ENCODE measurements at places on chromosomes 6 and 20.
A peak's percentile ranks its signal among the peaks of the same experiment; 100 is the strongest.

DNA sequence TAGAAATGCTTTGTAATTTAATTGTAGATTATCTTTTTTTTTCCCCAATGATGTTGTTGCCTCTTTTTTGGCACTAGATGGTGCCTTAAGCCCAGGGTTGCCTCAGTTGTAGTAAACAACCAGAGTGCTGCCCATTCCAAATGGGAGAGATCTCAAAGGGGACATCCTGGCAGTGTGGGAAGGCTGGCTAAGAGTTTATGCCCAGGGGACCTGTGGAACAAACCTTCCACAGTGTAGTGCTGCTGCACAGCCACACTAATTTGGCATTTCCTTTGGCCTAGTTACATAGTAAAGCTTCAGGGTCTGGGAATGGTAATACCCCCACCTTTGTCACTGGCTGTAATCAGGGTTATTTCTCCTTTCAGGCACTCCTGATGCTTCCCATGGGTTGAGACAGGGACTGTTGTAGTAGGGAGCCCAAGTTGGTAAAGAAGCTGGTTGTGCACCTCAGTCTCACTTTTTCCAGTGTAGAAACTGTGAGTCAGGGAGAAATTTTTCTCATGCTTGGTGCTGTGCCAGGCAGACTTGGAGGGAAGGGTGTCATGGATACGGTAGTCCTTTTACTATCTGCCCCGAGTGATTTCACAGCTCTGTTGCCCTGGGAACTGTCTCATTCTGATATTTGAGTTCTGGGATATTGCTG is 177.8 kb upstream of the ECI2 start:
- DNase-seq, result no peak

- DNase-seq, result no peak
These were observed 968.4 kb upstream of the SLC35B3 start for GRCh38 chr6:9403736-9404135.

DNA sequence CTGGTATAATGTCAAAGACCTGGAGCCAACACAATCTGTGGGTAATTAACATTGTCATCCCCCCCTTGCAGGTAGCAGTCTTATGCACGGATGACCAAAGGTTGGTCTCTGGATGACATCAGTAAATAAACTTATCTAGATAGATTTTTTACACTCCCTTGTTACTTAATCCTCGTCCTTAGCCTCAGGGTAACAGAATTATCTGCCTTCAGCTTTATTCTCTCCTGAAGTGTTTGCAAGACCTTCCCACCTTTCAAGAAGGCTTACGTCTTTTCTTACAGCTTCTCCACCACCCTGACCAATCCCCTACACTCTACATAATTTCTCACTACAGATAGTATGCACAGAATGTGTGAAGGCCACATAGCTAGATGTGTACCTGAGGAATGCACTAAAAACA is 434.8 kb upstream of the HTR1E start:
- no peak for DNase-seq

- DNase-seq, result no peak
These were observed 705.9 kb downstream of the MAFB start for GRCh38 chr20:39983183-39983582.

- no peak for DNase-seq
These were observed 13.0 kb upstream of the MATN4 start for GRCh38 chr20:45320948-45321595.

DNA sequence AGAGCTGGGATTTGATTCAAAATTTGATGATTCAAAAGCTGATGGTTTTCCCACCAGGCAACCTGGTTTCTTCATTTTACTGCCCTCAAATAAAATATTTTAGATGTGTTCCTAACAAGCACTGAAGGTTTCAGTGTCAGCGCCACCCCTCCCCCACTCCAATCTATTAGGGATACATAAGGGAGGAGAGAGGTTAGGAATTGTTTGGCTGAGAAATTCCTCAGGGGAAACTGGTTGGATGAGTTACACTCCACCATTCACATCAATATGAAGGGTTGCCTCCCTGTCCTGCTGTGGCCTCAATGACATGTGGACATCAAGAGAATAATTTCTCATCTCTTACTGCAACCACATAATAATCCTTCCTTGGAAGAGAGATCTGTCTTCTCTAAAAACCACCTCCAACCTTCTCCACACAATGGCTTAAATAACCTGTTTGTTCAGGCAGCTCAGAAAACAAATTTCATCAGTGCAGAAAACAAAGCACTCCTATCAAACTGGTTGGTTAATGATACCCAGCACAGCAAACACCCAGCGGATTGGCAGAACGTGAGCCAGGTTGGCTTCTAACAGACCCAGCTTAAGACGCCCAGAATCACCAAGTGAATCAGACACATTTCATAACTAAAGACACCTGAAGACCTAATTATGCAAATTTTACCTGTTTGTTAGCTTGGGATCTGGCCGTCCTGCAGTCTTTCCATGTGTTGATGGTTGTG is 136.0 kb upstream of the SGK1 start:
- no peak for DNase-seq

- DNase-seq, result no peak
These were observed 1.2 kb downstream of the ANGPT4 start for GRCh38 chr20:914727-915498.

DNA sequence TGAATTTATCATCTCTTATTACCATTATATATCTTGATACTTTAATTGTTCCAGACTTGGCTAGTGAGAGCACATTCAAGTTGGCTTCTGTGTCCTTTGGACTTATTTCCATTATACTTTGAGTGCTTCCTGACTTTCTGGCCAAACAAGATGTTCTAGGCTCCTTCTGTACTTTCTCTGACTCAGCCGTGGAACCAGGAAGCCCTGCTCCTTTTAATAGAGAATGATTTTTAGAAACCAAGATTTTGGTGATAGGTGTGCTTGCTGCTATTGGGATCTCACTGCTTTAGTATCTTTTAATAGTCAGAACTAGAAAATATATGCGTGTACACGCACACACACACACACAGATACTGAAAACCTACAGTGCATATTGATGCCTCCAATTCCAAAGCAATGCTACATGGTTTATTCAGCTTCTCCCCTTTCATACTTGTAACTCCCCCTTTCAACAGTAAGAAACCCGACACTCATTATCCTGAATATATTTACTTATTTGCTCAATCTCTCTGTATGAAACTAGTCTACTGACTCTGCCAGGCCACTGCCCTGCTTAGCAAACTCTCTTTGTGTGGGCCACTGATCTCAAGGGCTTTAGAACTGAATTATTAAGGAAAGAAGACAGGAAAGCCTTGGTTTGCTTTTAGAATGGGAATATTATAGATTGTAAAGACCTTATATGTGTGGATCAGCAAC is 42.7 kb upstream of the EZR start:
- no peak for DNase-seq

- no peak for DNase-seq
These were observed 154.5 kb upstream of the SCGN start for GRCh38 chr6:25497383-25498040.

- DNase-seq, result no peak
These were observed 309.8 kb upstream of the SGK1 start for GRCh38 chr6:134627707-134628106.

DNA sequence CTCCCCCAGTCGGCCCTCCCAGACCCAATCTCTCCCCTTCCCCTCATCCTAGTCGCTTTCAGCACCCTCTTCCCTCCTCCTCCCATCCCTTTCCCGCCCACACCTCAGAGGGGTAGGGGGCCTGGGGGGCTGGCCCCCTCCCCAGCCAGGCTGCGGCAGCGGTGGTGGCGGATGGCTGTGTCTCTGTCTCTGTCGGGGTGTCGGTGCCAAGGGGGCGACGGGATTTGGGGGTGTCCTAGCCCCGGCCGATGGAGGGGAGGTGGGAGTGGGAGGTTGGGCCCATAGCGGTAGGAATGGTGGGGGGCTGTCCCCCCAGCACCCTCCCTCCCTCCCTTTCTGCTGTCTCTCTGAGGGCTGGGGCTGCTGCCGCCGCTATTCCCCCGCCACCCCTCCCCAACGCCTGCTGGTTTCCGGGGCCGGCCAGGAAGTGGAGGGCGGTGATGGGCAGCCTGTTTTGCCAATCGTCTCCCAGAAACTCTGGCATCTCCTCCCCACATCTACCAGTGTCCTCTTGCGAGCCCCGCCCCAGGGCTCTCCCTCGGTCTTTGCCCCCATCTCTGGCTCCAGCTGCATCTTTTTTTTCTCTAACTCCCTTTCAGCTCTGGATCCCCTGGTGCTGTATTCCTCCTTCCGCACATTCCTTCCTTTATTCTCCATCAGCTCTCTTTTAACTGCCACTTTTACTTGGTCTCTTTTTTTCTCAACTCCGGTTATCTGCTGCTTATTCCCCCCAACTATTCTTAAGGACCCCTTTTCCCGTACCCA is at the start of gene AGPAT1:
Gene AGPAT1, minus strand, starts transcription at position 374 of the 765 bp plus-strand sequence. CDS start 4,588 bp downstream, outside the sequence.
- DNase-seq, result peak; percentile 93

- no peak for DNase-seq
These were observed 47.3 kb downstream of the EPB41L2 start for GRCh38 chr6:131015630-131016263.

- no peak for DNase-seq
These were observed 105.3 kb upstream of the NAA20 start for GRCh38 chr20:19911810-19912382.

DNA sequence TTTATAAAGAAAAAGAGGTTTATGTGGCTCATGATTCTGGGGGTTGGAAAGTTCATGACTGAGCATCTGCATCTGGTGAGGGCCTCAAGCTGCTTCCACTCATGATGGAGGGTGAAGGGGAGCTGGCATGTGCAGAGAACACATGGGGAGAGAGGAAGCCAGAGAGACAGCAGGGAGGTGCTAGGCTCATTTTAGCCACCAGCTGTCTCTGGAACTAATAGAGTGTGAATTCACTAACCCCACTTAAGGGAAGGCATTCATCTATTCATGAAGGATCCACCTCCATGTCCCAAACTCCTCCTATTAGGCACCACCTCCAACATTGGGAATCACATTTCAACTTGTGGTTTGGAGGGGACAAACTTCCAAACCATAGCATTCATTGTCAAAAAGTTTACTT is 137.3 kb upstream of the PMEPA1 start:
- DNase-seq, result no peak

DNA sequence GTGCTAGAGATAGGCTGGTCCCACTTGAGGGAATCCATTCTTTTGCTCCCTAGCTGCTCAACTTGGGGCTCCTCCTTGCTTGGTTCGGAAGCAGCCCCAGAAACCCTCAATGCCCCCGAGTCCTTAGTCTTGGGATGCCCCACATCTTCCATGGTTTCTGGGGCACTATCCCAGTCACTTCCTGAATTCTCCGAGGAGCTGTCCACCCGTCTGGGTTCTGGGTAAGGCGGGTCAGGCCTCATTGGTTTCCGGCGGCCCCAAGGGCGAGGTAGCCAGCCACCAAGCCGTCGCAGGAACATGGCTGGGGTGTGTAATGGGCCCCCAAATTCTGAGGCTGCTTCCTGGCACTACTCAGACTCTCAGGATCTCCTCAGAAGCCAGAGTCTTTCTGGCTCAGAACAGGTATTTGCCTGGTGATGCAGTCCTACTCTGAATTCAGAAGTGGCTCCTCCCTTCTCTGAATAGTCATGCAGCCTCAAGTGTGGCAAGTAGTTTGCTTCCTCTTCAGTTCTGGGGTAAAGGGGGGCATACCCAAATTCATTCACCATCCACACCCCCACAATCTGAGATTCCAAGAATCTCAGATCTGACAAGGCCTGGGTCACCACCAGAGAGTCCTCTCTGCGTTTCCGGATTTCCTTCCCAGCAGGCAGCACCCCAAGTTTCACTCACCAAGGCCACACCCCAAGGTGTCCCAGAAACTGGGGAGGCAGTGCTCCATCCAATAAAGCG is 763 bp downstream of the C6orf47 start:
- DNase-seq, result peak; percentile 47

GRCh38 chr6:56515081-56515905 is 127.4 kb downstream of the DST start:
- DNase-seq, result no peak

DNA sequence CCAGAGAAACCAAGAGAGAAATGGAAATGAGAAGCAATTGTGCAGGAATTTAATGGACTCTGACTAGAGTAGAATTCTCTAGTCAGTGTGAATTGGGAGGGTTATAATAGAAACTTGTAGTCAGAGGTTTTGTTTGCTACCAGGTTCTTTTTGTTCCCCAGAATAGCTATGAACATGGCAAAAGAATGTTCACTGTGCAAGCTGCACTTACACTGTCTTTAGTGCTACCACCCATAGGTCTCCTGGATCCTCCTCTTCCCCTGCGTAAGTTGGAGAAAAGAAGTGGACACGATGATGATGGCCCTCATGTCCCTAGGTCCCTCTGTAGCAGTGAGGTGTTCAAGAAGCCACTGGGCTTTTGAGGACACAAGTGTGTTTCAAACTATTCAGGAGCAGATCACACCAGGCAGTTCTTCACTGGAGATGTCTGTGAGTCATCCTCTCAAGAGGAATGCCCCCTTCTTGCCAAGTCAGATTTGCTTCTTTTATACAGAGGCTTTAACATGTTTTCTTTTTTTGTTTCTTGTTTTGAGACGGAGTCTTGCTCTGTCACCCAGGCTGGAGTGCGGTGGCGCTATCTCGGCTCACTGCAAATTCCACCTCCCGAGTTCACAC is 47.6 kb upstream of the SMIM8 start:
- DNase-seq, result no peak

DNA sequence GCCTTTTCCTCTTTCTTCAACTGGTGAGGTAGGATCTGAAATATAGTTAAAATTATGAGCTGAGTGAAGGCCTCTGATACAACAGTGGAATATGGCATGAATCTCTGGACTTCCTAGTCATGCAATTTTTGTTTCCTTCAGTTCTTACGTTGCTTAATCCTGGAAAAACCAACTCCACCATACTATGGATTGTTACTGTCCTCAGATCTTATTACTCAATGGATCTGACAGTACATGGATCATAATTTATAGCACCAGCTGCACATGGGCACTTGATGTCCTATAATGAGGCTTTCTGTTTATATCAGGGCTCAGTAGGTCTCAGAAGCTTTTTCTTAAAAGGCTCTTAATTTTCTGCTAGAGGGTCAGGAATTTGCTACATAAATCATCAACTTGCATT is 1341.0 kb upstream of the EYS start:
- DNase-seq, result no peak

GRCh38 chr20:2093159-2093781 is 8.4 kb upstream of the STK35 start:
- DNase-seq, result no peak

DNA sequence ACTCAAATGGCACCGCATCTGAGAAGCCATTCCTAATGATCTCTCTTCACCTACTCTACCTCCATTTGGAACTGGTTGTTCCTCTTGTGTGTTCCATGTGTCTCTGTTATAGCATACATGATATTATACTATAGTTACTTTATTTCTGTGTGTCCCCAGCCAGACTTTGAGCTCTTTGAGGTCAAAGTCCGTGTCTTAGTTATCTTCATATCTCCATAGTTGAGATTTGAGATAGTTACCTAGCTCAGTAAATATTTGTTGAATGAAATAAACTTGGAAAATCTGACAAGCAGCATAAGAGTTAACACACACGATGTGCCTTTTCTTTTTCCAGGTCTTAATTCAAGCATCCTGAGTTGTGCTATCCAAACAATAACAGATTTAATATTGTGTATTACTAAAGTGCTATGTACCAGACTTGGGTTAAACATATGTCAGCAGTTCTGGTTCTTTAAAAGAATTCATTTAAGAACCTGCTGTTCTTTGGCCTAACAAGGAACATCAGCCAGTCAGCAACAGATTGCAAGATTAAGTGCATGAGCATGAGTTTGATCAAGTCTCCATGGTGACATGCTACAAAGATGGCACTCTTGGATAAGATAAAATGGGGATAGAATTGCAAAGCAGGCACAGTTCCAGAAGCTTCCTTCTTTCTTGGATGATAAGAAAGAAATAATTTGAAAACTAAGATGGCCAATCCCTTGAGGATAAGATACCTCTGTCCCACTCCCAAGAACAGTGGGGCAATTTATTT is 8.7 kb upstream of the TNFRSF21 start:
- DNase-seq, result no peak

Data from T-helper 2 cell treated with Interferon-gamma antibody and Interleukin-4, amounts not matched to agents 5 μg/mL and 100 μg/mL, for 36 hours (primary cell).